ENCODE measurements at places on chromosomes 5 and 9.

GRCh38 chr5:164663198-164663989 lies 1158.0 kb downstream of the MAT2B start:
- no peak for DNase-seq

DNA sequence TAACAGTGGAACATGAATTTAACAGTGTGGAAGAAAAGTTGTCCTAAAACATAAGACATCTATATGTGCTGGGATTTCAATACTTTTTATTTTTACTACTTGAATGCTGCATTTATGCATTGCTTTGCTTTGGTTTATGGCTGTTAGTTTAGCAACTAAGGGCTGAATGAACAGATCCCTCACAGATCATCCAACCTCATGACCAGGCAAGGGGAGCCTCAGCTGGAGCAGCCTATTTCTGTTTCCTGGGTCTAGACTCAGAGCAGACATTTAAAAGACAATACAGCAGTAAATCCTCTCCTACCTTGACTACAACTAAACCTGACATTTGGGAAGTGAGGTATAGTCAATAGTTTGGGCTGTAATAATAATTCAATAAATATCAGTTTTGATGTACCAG lies 163.3 kb downstream of the AUH start:
- no peak for DNase-seq

DNA sequence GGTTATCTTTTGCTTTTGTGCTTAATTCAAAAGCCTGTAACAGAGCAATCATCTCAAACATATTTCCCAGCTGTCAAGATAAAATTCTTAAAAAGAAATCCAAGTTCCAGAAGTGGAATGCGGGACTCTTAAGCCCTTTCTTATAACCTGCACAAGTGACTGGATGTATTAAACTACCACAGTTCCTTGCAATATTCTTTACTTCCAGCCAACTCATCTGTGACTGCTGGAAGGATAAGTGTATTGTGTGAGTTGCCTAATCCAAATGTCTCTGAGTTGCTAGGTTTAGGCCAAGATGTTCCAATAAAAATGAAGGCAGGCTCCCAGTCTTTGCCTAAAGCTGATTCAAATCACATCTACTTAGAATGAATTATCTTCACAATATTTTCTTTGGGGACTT lies 159.2 kb upstream of the SLC24A2 start:
- no peak for DNase-seq

- DNase-seq = peak; percentile 54
Observed at GRCh38 chr9:128552744-128553440, 505 bp downstream of the SPTAN1 start.

GRCh38 chr9:98614941-98615340 lies 93.8 kb downstream of the GABBR2 start:
- no peak for DNase-seq
